ENCODE measurements at places on chromosomes 12 and 14. TPM values are rescaled to one million over a fixed set of nuclear protein-coding genes. Genes with fewer than 3 reads are reported as not detected.

GRCh38 chr14:102171173-102172020 lies 31.7 kb downstream of the WDR20 start:
- DNase-seq: no peak

GRCh38 chr12:117439531-117440001 lies 78.1 kb upstream of the NOS1 start:
- DNase-seq: no peak

DNA sequence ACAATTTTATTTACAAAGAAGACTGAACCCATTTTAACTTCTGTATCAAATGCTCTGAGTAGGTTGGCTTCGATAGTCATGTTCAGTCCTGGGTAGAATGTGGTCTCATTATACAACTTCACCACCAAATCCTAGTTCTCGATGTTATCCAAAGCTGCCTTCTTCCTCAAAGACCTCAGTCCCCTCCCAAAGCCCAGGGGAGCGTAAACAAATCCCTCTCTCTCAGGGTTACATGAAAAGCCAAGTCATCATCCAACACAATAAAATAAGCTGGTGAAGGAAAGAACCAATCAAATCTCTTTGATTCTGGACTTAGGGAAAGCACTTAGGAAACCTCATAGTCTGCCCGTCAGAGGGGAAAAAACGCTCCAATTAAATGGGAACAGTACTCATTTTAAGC lies 9.1 kb downstream of the PTCSC3 start:
- DNase-seq: no peak

The ARL6IP4 gene
- total RNA-seq: 122 TPM

DNA sequence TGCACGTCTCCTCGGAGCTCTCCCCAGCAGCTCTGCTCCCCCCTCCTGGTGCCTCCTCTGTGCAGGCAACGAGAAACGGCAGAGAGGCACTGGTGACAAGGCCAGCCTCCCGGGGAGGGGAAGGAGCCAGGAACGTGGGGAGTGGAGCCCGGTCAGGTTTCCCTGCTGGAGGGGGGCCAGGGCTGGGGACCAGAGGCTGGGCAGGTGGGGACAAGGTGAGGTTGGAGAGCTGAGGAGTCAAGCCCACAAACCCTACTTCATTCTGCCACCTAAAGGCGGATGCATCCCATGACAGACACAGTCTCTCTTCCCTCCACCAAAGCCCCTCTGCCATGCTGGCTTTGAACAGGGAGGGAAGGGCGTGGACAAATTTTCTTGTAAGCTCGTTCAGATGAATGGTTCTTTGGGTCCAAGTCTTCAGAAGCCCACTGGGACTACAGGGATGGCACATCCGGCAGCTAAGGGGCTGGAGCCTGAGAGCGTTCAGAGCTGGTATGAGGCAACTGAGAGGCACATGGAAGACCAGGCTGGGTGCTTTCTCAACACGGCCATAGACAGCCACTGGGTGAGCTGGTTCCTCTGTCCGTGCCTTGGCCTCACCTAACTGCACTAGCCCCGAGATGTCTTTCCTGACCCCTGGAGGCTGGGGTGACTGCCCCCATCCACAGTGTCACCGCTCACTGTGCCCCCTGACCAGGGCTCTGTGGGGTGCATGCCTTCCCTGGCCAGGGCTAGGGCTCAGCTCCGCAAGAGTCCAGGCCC lies 105.9 kb downstream of the RBM19 start:
- no peak for DNase-seq

The OR6C3 gene
- total RNA-seq: not detected

DNA sequence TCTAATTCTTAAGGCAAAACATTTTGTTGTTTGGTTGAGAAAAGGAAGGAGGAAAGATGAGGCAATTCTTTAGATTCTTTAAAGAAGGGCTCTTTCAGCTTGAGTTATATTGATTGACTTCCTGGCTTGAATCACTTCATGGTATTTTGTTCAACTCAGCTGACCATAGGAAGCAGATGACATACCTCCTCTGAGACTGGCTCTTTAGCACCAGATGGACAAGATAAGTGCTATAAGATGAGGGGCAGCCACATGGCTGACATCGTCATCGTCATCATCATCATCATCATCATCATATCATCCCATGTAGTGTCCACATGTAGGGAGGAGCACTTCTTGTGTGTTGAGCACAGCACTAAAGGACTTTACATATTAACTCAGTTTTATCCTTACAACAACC lies 81.3 kb downstream of the SSPN start:
- DNase-seq: no peak

GRCh38 chr12:127809275-127809674 lies 457.7 kb upstream of the TMEM132C start:
- DNase-seq: no peak
